GF-D8 (cell line): ENCODE measurements at places on chromosomes 11 and 22.

DNA sequence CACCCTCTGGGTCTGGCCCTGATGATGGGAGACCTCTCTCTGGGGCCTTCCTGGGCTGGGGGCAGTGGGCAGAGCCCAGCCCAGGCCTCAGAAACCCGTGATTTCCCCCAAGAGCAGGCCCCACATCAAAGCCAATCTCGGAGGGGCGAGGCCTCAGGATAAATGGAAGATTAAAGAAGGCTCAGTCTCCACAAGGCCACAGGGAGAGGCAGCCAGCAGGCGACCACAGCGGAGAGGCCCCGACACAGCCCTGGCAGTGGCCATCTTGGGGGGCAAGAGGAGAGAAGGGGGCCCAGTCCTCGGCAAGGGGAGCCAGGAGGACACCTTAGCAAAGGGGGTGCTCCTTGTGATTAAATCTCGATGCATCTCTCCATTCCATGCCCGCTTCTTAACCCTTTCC, 12.5 kb upstream of the CREB3L1 start:
- no peak for DNase-seq

- DNase-seq: no peak
These were observed 9.7 kb downstream of the FXYD2 start for GRCh38 chr11:117814766-117815261.

- DNase-seq: no peak
These were observed 287.4 kb upstream of the PDGFD start for GRCh38 chr11:104451197-104451893.

DNA sequence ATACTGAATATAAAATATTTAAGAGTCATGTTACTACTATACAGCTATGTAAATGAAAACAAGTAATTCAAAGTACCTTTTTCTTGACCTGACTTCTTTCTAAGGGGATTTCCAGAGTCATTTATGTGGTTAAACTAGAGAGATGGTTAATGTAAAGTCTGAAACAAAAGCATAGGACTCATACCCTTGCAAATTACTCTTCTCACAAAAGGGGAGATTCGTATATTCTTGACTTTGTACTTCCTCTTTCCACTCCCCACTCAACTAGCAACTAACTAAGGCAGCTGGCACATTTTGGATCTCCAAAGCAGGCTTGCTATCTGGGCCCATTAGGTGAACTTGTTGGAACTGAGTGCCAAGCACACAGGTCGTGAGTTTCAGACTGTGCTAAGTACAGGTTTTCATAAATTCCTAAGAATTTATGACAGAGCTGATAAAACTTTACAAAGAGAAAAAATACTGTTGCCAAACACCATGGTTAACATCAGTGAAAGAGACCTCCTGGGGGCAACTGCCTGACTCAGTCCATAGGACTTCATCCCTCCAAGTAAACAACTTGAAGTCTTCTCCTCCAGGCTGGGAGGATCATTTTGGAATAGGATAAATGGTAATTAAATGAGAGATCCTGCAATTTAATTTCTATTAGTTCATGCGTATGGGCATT, 77.0 kb upstream of the DDI1 start:
- DNase-seq: no peak

DNA sequence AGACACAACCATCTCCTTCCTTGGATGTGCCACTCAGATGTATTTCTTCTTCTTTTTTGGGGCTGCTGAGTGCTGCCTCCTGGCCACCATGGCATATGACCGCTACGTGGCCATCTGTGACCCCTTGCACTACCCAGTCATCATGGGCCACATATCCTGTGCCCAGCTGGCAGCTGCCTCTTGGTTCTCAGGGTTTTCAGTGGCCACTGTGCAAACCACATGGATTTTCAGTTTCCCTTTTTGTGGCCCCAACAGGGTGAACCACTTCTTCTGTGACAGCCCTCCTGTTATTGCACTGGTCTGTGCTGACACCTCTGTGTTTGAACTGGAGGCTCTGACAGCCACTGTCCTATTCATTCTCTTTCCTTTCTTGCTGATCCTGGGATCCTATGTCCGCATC, 489 bp downstream of the OR10A4 start:
- no peak for DNase-seq

- DNase-seq: no peak
These were observed 7.9 kb downstream of the NPTXR start for GRCh38 chr22:38835888-38836301.

DNA sequence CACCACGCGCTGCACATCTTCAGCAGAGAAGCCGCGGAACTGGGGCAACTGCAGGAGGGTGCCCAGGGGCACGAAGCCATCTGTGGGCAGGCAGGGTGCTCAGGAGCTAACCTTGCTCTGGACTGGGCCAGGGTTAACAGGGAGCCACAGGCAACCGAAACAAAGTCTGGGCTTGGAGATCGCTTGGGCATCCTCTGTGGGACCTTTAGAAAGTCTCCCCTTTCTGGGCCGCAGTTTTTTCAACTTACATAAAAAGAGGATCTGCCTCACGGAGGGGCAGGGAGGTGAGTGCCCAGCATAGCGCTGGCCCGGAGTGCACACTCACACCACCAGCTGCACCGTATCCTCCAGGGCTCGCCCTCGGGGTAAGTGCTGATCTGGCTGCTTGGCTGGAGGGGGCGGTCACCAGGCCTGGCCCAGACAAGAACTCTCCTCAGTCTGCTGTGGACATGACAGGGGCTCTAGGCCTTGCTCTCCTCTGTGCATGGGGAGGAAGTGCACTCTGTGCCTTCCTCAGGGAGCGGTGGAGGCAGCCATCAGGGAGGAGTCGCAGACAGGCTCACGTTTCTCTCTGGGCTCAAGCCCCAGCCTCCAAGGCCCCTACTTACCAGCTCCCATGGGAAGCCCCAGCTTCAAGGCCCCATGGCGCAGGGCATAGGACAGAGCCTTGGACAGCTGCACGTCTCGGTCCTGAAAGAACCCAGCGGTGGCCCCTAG, 937 bp downstream of the TRPT1 start:
- DNase-seq: peak; percentile 5

DNA sequence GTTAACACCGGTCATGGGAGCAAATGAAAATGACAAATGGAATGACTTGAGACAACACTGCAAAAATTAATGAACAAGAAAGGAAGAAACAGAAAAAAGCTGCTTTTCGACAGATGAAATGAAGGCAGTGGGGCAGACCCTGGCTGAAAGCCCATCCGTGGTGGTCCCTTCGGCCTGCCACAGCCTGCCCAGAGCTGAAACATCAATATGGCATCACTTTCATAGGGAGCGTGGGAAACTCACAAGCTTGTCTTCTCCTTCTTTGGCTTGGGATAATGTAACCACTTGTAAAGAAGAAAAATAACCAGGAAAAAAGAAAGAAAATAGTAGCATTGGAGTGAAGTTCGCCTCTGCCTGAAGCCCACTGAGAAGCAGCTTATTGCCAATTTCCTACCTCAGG, 78.8 kb downstream of the CTTN start:
- DNase-seq: no peak
